ENCODE measurements at places on chromosomes 2 and 18.

GRCh38 chr2:183665425-183665824, 541.2 kb downstream of the NUP35 start:
- no peak for DNase-seq

DNA sequence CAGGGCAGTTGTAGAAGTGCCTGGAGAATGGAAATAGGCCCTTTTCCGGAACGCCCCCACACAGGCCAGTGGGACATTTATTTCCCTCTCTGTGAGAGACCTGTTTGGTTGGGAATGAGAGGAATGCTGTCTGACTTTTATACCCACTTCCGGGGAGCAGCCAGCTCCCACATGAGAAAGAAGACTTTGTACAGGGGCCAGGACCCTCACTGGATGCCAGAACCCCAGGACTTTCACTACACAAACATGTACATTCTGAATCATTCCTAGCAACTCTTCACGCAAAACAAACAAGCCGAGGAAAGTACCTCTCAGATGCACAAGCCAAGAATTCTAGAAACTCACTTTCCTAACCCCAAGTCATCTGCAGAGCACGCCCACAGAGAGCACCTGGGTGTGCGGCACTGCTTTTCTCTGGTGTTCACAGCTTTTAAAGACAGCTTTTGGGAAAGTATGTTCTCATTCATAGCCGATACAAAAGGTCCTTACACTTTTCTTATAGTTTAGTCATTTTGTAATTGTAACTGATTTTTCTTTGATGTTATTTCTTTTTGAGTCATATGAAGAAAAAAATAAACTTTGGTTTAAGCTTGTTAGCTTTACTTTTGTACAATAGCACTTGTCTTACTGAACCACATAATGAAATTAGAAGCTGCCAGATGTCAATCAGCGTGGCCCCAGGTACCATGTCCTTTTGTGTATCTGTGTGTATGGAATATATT, 856.1 kb upstream of the ID2 start:
- DNase-seq = no peak

DNA sequence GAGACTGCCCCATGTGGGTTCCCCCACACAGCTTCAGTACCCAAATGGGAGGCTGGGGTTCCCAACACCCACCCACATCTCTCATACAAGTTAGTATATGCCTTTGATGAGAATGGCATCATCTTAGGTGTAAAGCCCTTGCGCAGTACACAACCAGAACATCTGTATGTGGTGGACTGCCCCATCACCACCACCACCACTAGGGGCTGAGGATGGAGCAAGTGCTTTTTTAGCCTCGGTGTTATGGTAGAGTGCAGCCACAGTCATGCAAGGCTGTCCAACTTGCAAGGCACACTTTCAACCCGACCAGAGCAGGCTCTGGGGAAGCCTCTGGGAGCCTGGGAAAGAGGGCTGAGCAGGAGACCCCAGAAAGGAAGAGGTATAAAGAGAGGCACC, 241.2 kb downstream of the TFCP2L1 start:
- no peak for DNase-seq

GRCh38 chr2:240997141-240997855, 1.1 kb upstream of the SNED1 start:
- no peak for DNase-seq

- no peak for DNase-seq
Measured at GRCh38 chr2:241863536-241863954, 4.9 kb upstream of the PDCD1 start.

GRCh38 chr2:111622859-111623258, 261.1 kb downstream of the ANAPC1 start:
- no peak for DNase-seq

DNA sequence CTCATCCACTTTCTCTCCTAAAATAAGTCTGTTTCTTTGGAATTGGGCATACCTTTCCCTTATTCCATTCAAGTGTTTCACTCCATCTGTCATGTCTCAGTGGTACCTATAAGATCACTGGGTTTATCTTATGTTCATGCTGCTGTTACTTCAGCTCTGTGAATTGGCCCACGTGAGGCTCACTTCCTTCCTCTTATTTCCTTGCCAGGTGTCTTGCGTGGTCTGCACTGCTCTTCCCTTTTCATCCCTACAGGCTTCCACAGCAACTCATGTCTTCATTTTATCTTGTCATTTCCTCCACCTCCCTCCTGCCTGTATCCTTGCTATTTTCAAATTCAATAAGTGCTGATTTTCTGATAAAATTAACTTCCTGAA, 159.1 kb upstream of the ALPP start:
- DNase-seq = peak; percentile 68

GRCh38 chr2:237966250-237966564, 607 bp upstream of the UBE2F start:
- no peak for DNase-seq

- no peak for DNase-seq
Measured at GRCh38 chr18:55179835-55180234, 220.6 kb upstream of the CCDC68 start.

GRCh38 chr2:164754157-164755093, 87.2 kb downstream of the COBLL1 start:
- no peak for DNase-seq

- no peak for DNase-seq
Measured at GRCh38 chr18:75544051-75544481, 116.6 kb upstream of the SMIM21 start.

DNA sequence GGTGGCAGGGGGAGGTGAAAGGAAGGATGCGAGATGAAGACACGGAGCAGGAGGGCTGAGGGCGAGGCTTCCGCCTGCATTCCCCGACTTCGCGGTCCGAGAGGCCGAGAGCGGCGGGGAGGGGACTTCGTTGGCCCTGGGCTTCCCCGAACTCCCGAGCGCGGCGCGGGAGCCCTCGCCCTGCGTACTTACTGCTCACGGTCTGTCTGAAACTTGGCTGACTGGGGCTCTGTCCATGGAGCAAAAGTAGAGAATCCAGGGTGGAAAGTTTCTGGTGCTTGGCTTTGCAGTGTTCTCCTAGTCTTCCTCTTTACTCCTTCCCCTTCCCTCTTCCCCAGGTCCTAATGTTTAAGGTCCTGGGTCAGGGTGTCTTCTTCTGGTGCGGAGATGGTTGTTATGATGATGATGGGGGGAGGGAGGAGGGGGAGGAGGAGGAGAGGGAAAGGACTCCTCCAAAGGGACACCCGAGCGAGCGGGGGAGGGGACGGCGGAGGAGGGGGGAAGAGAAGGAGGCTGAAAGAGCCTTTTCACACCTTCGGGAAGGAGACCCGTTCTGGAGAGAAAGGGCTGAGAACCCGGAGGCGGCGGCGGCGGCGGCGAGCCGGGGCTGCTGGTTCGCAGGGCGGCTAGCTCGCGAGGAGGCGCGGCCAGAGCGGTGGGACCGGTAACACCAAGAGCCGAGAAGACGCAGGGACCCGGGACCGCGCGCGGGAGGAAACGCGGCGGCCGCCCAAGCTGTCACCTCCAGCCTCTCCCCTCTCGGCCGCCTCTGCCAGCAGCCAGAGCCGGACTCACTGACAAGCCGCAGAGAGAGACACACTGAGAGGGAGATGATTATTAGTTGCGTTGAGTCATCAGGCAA, at the start of gene SATB2:
SATB2 (minus strand) TSS at position 793 of the 862 bp plus-strand sequence. CDS start 1,902 bp downstream, outside the sequence.
- no peak for DNase-seq

DNA sequence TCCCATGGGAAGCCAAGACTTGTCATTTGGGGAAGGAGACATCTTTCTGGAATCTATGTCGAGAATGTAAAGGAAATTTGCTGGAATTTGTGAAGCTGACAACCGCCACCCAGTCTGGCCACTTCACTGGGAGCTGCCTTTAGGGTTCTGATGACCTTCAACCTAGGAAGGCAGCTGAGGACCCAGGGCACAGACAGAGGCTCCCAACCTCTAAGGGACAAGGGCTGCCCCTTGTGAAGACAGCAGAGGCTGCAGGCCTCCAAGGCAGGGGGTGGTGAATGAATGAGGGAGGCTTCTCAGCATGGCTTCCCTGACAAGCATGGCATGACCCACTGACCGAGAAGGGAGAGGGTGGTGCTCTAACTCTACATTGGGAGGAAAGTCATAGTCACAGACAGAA, 128.9 kb upstream of the ASB18 start:
- DNase-seq = no peak

GRCh38 chr18:41706301-41706700, 248.7 kb upstream of the PIK3C3 start:
- no peak for DNase-seq

DNA sequence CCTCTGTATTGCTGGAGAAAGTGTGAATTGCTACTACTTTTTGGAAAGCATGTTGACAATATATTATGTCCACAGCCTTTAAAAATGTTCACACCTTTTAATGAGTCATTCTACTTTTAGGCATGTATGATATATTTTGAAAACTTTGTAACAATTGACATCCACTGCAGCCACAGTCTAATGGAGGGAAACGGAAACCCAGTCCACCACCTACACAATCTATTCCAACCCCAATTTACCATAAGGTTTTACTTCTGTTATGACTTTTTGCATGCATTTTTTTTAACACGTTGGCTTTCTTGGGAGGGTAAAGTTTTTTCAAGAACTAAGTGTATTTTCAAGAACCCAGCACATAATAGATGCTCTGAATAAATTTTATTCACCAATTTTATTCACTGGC, 38.5 kb upstream of the ATP8B1 start:
- no peak for DNase-seq

DNA sequence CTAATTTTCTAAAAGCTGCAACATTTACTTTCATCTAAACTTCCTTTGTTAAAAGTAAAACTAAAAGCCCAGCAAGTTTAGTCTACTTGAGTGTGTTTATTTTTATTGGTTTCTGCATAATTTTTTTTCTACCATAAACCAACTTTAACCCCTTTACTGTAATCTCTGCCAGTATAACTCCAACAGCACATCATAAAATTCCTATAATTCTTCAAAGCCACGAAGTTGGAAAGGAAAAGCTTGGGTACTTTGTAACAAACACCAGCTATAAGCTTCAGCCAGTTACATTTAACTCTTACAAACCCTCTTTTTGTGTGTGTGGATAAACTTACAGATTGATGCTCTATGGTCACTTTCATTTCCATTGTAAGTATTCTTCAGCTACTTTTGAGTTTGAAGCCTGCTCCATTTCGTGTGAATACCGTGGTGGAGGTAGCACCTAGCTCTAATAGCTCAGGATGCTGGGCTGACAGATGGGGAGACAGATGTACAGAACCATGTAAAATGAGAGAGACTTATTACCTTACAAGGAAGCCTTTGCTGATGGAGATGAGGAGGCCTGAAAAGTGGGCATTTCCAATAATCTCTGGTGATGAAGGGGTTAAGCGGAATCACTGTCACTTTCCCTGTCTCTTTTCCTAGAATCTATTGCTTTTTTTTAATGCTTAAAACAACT, 42.5 kb downstream of the ZEB2 start:
- no peak for DNase-seq

DNA sequence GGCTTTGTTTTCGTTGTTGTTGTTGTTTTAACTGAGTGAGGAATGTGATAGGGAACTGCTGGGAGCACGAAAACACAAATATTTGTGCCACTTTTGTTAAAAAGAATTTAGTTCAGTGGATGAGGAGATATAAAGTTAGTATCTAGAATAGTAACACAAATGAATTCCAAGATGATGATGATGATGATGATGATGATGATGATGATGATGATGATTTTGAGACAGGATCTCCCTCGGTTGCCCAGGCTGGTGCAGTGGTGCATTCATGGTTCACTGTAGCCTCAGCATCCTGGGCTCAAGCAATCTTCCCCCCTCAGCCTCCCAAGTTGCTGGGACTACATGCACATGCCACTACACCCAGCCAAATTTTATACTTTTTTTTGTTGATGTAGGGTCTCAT, 223.7 kb downstream of the DSEL start:
- DNase-seq = no peak

DNA sequence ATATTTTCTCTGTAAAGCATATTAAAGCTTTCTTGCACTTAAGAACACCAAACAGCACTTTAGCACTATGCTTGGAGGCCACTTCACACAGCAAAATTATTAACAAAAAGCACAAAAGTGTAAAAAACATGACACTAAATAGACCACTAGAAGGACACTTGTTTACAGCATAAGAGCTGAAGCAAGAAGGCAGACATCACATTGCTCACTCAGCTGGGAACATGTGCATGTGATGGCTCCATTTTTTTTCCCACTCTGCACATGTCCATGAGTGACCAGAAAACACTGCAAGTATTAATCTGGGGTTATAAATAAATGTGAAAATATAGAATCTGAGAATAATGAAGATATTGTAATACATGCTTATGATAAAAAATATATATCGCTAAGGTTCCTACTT, 103.1 kb upstream of the MAPRE2 start:
- DNase-seq = no peak

- no peak for DNase-seq
Measured at GRCh38 chr2:96580771-96581170, 44.2 kb downstream of the ARID5A start.

- DNase-seq = peak; percentile 39
Measured at GRCh38 chr2:10331027-10331701, 28.5 kb downstream of the HPCAL1 start.

DNA sequence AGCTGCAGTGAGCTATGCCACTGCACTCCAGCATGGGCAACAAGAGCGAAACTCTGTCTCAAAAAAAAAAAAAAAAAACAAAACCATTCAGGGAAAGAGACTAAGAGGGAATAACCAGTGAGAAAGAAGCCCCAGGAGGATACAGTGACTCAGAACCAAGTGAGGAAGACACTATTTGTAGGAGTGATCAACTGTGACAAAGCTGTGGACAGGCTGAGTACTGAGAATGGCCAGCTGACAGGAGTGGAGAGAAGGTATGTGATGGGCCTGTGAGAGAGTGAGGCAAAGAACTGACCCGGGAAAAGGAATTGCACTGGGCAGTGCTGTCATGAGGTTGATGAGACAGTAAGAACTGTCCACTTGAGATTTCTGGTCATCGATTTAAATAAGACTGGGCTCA, 6.7 kb upstream of the LCT start:
- no peak for DNase-seq

DNA sequence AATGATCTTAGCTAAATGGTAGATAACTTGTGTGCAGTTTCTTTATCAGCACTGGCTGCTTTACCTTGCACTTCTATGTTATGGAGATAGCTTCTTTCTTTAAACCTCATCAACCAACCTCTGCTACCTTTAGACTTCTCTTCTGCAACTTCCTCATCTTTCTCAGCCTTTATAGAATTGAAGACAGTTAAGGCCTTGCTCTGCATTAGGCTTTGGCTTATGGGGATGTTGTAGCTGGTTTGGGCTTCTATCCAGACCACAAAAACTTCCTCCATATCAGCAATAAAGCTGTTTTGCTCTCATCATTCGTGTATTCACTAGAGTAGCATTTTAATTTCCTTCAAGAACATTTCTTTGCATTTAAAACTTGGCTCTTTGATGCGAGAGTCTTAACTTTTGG, 123.7 kb downstream of the PIK3C3 start:
- peak; percentile 49 for DNase-seq

DNA sequence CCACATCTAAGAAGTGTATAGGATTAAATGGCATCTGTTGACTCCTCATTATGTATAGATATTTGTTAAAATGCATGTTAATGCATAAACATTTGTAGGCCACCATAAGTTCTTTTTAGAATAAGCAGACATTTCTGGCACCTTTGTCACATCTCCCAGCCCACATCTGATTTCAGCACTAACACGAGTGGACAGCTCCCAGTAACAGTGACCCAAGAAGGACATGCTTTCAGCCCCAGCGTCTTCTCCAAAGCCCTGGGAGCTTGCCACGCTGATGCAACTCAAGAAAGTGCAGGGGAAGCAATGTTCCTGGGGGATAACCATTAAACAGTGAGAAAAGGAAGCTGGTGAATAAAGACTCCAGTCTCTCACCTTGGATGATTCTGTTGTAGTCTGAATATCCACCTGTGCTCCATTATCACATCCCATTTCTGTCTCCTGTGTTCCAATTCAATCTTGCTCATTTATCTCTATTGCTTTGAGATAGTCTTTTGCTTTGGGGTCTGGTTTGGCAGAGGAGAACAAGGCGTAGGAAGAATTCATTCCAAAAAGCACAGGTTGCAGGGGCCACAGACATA, 182.6 kb upstream of the THSD7B start:
- peak; percentile 28 for DNase-seq

All from Jurkat, Clone E6-1 (cell line).